ENCODE measurements at places on chromosomes 5 and 9. TPM values are rescaled to one million over a fixed set of nuclear protein-coding genes. Genes with fewer than 3 reads are reported as not detected.

- DNase-seq: no peak
These were observed 51.7 kb downstream of the UBAP1 start for GRCh38 chr9:34230556-34230955.

The MYO10 gene
- 22.1 TPM for total RNA-seq

DNA sequence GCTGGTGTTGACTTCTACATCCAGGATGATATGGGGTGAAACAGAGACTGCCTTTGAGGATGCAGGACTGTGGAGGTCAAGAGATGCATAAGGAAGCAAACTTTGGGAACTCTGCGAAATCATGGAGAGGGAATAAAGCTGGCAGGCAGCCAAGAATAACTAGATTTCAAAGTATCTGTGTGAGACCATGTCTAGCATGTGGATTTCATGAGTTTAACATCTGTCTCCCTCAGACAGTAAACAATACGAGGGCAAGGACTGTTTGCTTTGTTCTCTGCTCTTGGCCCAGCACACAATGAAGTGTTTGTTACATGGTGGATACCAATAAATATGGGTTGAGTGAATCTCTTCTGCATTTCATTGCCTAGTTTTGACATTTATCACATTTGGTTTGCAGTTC is 71.3 kb downstream of the RASEF start:
- DNase-seq: no peak

GRCh38 chr5:87946271-87946670 is 322.4 kb downstream of the TMEM161B start:
- DNase-seq: no peak

- no peak for DNase-seq
These were observed 14.4 kb downstream of the RXRA start for GRCh38 chr9:134340475-134341160.

GRCh38 chr9:35757226-35757891 is 3.3 kb upstream of the MSMP start:
- DNase-seq: no peak

The IL31RA gene
- not detected for total RNA-seq

The LRRC19 gene
- not detected for total RNA-seq

The MYMK gene
- total RNA-seq: not detected

The STING1 gene
- 103 TPM for total RNA-seq

The SHISAL2B gene
- total RNA-seq: not detected

DNA sequence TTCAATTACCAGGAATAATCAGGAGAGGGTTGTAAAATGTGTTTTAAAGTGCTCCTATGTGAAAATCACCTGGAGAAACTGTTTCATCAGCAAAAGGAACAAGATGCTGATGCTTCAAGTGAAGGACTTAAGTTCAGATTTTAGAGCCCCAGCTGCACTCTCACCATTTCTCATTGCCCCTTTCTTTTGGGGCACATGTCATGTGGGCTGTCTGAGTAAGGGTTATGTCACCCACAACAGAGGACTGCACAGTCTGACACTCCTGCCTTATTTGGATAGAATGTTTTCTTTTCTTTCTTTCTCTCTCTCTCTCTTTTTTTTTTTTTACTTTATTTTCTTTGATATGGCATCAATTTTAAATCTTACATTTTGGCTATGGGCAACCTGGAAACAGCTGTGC is 204.1 kb upstream of the EFNA5 start:
- no peak for DNase-seq

DNA sequence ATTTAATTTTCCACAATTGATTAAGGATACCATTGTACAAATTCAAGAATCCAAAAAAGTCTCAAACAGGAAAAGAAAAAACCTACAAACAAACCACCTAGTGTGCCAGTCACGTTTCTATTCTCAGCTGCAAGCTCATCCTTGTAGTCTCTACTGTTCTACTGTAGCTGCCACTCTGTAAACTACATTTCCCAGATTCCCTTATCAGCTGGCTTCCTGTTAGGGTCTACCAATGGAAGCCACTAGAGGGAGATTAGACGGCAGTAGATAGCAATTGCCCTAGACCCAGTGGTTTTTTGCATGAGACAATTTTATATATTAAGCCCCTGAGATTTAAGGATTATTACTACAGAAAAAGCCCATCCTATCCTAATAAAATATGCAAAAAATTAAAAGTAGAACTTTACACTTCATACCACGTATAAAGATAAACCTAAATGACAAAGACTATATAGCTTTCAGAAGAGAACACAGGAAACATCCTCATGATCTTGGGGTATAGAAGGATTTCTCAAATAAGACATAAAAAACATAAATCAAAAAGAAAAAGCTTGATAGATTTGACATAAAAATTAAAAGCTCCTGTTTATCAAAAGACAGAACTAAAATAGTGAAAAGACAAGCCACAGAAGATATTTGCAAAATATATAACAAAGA is 37.4 kb downstream of the P4HA2 start:
- peak; percentile 34 for DNase-seq

GRCh38 chr9:37333288-37333687 is 89.2 kb upstream of the GRHPR start:
- DNase-seq: no peak

DNA sequence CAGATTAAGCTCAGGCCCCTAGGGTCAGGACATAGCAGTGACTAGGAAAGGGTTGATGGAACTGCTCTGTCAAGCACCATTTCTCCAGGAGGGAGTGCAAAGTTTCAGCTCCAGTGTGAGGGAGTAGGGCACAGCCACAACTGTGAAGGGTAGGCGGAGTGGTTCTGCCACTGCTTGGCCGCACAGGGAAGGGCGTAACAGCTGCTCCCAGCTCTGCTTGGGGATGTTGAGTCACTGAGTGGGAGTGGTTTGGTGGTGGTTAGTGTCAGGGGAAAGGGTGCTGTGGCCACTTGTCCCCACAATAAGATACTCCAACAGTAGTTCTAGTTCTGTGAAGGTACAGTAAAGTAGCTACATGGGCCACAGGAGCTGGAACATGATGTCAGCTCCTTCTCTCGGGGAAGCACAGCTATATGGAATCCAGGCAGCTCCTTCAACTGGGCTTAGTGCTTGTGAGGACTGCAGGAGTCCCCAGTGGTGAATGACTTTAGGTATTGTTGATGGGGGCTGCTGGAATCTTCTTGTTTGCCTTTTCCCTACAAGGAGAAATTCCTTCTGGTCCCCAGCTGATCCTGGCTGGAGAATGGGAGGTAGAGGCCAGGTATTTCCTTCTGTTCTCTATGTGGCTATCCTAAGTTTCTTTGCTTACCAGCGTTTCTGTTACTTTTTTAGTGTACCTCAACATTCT is 314.5 kb downstream of the SPATA31D1 start:
- no peak for DNase-seq

DNA sequence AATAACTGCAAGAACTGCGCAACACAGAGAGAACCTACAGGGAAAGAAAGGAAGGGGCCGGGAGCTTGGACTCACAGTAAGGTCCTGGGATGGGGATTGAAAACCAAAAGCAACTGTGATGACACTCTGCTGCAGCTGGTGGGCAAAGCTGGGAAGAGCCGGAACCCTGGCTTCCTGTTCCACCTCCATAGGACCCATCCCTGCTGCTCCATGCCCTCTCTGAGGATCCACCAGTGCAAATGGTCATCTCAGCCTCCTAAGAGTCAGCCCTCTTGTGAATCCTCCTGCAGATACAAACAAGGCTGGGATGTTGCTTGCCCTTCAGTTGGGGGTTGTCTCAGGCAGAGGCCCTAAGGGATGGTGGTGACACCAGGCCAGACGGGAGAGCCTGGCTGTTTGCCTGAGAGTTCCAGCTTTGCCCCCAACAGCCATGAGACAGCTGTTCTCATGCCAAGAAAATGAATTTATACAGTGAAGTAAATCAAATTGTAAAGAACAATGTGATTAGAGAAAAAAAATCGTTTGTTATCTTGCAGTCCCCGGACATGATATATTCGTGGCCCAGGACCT is 90.8 kb downstream of the TENT4A start:
- DNase-seq: peak; percentile 75

The PCDHB10 gene
- total RNA-seq: 3.2 TPM

The GLRA1 gene
- not detected for total RNA-seq

- DNase-seq: no peak
These were observed 204.2 kb downstream of the ARHGAP26 start for GRCh38 chr5:142974409-142974808.

The LAMC3 gene
- total RNA-seq: 13.3 TPM

The FRMPD1 gene
- total RNA-seq: 0.98 TPM

- no peak for DNase-seq
These were observed 517.7 kb downstream of the DIRAS2 start for GRCh38 chr9:90124961-90125360.

The SEMA4D gene
- 39.3 TPM for total RNA-seq

The MCC gene
- total RNA-seq: 47.9 TPM

DNA sequence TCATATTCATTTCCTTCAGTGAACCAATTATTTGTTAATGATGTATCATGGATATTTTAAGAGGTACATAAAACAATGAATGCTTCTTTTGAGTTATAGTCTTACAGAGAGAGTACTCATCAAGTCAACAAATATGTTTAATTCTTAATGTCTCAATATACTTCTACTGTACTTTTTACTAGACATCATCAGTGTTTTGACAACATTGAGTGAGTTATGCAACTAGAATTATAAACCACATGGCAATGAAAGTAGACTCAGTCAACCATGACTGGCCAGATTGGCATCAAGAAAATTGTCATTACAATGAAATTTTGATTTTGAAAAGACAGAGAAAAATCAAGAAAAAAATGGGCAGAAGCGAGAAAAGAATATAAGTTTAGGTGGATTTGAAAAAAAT is 1248.1 kb upstream of the CDH18 start:
- DNase-seq: no peak

DNA sequence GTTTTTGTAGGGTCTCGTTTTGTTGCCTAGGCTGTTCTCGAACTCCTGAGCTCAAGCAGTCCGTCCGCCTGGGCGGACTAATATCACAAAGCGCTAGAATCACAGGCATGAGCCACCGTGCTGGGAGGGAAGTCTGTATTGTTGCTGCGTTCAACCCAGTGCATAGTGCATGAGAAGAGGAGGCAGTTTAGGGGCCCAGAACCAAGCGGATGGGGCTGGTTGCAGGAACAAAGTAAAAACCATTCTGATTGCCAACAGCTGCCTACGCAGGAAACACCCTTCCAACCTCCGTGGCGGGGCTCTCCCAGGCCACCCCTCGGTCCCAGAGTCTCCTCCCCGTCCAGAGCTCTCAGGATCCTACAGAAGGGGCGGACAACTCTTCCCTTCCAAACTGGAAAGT is 87.1 kb downstream of the ANXA2R start:
- DNase-seq: no peak

The GOLPH3 gene
- total RNA-seq: 78.8 TPM

GRCh38 chr5:72160959-72161358 is 53.7 kb downstream of the MAP1B start:
- no peak for DNase-seq

DNA sequence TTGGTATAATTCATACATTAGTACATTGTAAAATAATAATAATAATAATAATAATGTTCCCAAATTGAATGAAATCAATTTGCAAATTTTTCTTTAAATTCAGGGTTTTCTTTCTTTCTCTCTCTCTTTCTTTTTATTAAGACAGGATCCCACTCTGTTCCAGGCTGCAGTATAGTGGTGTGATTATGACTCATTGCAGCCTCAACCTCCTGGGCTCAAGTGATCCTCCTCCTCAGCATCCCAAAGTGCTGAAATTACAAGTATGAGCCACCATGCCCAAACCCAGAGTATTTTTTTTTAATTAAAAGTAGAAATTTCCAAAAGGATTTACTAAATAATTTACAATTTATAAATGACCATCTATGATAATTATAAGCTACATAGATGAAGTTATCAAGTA is 117.7 kb downstream of the HOMER1 start:
- no peak for DNase-seq

The SLC1A3 gene
- 18.9 TPM for total RNA-seq

The MARVELD2 gene
- 6.4 TPM for total RNA-seq

The EIF4EBP3 gene
- total RNA-seq: 38.1 TPM

DNA sequence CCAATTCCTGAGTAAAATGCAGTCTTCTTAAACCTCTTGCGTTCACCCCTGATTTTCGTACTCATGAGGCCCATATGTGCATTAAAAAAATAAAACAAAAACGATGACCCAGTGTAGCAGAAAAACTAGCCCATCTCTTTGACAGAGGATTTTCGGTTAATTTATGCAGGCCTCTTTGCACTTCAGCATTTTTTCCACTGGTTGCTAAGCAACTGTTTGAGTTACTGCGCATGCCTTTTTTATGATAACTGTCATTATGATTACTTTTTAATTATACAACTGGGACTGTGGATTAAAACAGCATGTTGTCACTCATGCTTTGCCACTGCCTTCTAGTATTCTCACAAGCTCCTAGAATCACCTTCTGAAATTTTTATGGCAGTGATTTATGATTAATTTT is 165.0 kb downstream of the SMARCA2 start:
- DNase-seq: no peak

The FOXD4L5 gene
- not detected for total RNA-seq

- no peak for DNase-seq
These were observed 427 bp downstream of the PCYOX1L start for GRCh38 chr5:149358294-149358651.

- DNase-seq: no peak
These were observed 736.0 kb upstream of the ARRDC3 start for GRCh38 chr5:92119110-92119509.

- DNase-seq: no peak
These were observed 53.9 kb downstream of the FXN start for GRCh38 chr9:69089491-69089890.

The TRIM7 gene
- 21.6 TPM for total RNA-seq

The STKLD1 gene
- not detected for total RNA-seq

- no peak for DNase-seq
These were observed 89.0 kb downstream of the ASTN2 start for GRCh38 chr9:117325831-117326230.

GRCh38 chr9:123284656-123285055 is 16.3 kb upstream of the STRBP start:
- no peak for DNase-seq

DNA sequence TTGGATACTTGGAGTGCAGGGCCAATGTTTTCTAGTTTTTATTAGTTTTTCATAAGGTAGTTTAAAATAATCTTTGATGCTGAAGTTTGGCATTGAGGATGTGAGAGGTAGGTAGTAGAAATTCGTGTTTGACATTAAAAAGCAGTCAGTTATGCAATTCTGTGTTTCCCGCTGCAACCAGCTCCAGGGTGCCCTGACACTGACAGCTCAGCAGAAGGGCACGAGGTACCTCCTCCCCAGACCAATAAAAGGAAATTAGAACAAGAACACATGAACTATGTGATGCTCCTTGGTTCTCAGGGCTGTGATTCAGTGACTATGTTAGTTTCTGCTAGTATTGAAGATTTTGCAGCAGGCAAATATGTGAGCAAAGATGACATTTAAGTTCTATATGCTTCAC is 40.2 kb downstream of the NSUN2 start:
- no peak for DNase-seq

DNA sequence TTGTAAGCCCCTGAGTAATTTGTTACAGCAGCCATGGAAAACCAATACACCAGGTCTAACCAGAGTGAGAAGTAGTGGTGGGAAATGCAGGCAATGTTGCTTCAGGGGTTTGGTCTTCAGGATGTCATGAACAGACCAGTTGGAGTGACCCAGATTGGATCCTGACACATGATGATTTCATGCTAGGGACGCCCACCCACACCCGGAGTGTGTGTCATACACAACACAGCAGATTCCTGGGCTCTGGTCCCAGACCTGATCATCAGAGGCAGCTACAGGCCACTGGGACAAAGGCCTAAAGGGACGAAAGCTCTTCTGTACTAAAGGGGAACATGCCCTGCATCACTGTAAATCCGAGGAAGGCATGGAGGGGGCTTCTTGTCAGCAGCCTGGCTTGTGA is 194.2 kb downstream of the NSG2 start:
- no peak for DNase-seq

The RANBP17 gene
- total RNA-seq: 5.4 TPM

- no peak for DNase-seq
These were observed 84.3 kb downstream of the SIL1 start for GRCh38 chr5:139113892-139114291.

The CARTPT gene
- not detected for total RNA-seq

- no peak for DNase-seq
These were observed 2.6 kb upstream of the GABRB2 start for GRCh38 chr5:161549106-161549505.

Measured in vagina (tissue), 2 donors.